Activated naive CD8-positive, alpha-beta T cell treated with anti-CD3 and anti-CD28 coated beads, Interleukin-2, amount 50 U/mL, for 16 hours (primary cell): ENCODE measurements at places on chromosomes 11 and 22.

- DNase-seq = no peak
Observed at GRCh38 chr11:44747316-44747715, 20.6 kb downstream of the TSPAN18 start.

DNA sequence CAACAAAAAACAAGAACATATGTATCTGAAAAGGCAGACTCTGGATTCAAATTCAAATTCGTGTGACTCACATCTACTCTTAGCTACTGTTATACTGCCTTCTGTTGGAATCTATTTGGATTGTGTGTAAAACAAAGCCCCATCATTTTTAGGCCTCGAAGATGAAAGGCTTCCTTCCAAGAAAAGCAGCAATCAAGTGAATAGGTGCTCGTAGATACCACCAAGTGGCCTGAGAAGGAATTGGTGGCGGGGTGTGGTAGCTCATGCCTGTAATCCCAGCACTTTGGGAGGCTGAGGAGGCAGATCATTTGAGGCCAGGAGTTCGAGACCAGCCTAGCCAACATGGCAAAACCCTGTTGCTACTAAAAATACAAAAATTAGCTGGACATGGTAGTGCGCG, 4.2 kb downstream of the GRAMD1B start:
- no peak for DNase-seq

DNA sequence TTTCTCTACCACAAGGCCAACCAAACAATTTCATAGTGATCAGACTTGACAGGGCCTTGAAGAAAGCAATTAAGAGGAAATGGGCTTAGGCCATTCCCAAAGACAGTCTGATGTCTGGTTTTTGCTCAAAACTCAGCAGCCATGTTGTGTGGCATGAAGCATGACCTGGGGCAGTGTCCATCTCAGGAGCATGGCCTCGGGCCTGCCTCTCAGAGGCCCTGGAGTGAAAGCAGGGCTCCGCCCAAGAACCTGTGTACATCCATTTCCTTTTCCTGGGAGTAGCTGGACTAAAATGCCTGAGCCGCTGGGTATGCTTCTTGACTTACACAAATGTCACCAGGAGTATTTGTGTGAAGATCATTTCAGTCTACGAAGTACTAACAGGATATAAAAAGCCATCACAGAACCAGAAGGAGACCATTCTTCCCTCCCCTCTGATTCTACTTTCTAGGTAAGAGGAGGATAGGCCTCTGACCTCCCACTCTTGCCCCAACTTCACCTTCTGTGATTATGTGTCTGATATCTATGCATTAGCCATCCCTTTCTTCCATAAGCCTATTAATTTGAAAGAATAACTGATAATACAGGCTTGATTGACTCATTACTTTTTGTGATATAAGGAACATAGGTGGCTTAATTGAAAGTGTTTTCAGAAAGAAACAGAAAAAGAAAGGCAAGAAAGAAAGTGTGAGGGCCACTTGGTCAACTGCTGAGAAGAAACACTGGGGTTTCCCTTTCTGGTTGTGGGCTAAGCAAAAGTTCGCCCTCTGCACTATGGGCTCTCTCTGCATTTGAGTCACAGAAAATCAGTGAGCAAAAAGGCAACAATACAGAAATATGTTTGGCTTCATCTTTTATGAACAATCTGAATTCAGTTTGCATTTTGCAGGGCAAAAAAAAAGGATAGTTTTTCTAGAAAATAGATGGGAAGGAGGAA, 188.6 kb upstream of the MTMR2 start:
- DNase-seq = no peak

DNA sequence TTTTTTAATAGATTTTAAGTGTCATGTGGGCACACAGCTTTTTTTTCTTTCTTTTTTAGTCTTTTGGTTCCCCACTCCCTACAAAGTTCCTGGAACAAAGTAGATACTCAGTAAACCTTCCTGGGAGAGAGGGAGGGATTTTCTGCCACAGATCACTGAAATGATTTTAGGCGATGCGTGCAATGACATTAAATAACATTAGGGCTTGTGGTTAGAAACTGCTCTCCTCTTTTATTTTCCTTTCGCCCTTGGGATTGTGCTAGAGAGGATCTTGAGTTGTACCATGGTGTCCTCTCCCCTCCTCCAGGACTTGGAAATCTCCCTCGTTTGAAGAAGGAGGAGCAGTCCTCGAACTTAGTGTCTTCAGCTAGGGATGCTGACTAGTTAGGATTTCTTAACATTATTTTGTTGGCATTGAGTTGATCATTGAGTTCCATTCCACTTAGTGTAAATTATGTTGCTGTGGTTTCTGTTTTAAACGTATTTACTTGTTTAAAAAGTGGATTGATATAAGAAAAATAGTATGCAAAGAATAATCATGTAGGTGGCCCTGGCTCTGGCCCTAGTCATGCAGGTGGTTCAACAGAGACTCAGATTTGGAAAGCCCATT, 88.4 kb downstream of the TRAF6 start:
- DNase-seq = no peak

- no peak for DNase-seq
Observed at GRCh38 chr11:34086554-34087283, 18.7 kb upstream of the NAT10 start.

DNA sequence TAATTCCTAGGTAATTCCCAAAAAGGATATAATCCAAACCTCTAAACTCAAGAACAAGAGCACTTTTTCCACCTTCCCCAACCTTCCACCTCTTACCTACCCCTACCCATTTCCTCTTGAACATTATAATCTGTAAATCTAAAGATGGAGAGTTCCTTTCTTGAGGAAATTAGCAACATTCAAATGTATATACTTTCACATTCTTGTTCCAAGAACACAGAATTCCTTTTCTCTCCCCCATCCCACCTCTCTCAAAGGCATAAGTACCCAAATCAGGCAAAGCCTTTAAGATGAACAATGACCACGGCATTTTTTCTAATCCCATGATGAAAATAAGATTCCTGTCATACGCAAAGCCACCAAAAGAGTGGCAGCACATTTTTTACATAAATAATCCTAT, 18.3 kb downstream of the RRAS2 start:
- DNase-seq = no peak

DNA sequence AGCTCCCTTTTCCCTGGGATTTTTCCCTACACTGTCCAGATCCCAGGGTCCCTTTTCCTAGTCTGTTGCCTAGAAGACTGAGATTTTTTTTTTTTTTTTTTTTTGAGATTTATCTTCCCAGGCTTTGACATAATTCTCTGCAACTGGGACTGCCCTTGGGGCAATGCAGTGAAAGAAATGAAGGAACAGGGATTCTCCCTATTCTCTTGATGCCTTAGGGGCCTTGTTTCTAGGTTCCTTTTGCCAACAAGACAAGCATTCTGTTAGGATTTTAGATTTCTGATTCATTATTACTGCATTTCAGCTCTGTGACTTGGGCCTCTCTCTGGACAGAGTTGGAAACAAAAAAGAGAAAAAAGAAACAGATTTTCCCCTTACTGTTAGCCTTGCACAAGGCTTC, 47.3 kb downstream of the QSER1 start:
- DNase-seq = no peak

DNA sequence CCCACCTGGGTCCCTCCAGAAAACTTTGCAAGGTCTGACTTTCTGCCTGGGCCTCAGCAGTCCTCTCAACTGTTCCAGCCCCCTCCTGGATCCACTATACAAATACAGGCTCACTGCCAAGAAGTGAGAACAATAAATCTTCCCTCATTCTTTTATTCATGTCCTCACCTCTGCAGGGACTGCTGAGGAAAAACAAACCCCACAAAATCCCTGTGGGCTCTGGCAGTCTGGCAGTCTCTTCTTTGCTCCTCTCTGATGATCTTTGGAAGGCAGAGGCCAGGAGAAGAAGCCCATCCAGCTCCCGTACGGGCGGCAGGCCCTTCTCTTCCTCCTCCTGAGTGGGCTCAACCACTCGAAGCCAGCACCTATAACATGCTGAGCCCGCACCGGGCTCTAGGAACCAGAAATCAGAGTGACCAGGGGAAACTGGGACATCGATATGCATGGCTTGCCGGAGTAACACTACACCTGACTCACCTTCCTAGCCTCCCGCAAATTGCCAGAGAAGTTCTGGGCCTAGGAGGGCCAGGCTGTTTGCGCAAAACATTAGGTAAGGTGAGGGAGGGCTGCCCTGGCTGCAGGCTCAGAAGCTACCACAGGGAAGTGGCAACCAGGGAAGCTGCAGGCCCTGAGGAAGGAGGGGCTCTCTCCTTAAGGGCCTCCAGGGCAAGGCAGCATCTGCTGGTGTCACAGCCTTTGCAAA, 24.2 kb downstream of the TMPRSS5 start:
- no peak for DNase-seq

DNA sequence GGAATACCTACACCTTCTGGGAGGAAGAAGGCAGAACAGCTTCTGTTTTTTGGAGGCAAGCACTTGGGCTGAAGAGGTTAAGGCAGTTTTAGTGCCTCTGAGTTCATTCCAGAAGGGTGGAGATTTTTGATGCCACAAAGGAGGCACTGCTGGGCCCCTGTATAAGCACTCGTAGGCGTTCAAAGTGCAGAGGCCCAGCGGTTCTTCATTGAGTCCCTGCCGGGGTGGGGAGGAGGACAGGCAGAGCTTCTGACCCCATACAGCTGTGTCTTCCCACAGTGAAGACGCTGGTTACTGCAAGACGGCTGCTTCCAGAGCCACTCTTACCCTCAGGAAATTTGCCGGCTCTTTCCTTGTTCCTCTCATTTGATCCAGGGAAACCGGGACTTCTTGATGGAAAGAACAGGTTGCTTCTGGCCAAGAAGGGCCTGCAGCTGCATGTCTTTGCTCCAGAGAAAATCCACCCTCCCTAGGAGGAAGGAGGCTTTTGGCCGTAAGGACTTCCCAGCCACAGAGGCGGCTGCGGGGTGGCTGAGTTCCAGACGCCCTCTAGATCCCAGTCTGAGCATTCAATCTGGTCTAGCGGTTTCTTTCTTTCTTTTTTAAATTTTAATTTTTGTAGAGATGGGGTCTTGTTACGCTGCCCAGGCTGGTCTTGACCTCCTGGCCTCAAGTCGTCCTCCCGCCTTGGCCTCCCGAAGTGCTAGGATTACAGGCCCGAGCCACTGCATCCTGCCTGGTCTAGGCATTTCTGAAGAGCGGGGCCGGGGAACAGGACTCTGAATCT, 9.4 kb downstream of the ADAMTS15 start:
- no peak for DNase-seq

- no peak for DNase-seq
Observed at GRCh38 chr11:110778343-110778742, 66.1 kb upstream of the ARHGAP20 start.

DNA sequence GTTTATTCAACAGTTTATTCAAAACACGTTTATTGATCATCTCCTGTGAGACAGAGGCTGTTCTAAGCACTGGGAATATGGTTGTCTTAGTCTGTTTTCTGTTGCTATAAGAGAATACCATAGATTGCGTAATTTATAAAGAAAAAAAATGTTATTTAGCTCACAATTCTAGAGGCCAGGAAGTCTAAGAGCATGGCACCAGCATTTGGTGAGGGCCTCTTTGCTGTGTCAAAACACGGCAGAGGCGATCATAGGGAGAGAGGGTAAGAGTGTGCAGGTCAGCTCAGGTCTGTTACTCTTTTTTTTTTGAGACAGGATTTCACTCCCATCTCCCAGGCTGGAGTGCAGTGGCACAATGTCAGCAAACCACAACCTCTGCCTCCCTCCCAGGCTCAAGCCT, 5.2 kb upstream of the IL17RA start:
- DNase-seq = no peak

DNA sequence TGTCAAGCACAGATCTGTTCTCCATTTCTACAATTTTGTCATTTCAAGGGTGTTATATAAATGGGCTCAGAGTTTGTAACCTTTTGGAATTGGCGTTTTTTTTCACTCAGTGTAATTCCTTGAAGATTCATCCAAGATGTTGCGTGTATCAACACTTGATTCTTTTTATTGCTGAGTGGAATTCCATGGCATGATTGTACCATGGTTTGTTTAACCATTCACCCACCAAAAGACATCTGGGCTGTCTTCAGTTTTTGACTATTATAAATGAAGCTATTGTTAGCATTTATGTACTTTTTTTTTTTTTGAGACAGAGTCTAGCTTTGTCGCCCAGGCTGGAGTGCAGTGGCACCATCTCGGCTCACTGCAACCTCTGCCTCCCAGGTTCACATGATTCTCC, 2.9 kb downstream of the OOSP1 start:
- DNase-seq = no peak

- no peak for DNase-seq
Observed at GRCh38 chr11:111846636-111847035, 24.7 kb downstream of the ALG9 start.

- DNase-seq = no peak
Observed at GRCh38 chr22:23533328-23533762, 46.7 kb downstream of the IGLL1 start.

GRCh38 chr22:37905534-37906363, at the start of gene MICALL1:
Gene MICALL1, plus strand, starts transcription at chr22:37906297. Its CDS starts 126 bp downstream, at chr22:37906423.
- peak; percentile 11 for DNase-seq

DNA sequence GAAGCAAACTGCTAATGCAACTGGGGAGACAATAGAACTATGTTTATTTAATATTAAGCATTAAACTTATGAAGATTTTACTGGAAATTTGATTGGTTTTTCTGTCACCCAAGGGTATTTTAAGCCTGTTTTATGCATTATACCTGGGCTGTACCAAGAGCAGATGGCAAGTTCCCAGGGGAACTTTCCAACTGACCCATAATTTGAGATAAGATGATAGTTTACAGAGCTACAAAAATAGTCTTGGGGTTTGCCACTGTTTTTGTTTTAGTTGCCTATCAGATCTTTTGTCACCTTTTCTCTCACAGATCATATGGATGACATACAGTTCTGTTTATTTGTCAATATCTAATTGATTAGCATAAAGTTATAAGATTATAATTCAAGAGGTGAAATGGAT, 43.9 kb downstream of the PDE3B start:
- no peak for DNase-seq
